Activated T-helper 1 cell treated with anti-CD3 and anti-CD28 coated beads, Interleukin-12 subunit alpha, Interleukin-12 subunit beta, Interleukin-2, Interleukin-4 antibody, amounts not matched to agents 30 ng/mL and 10 ng/mL and 1 ng/mL, durations not matched to agents 14 hours and 24 hours and 36 hours (primary cell): ENCODE measurements at places on chromosomes 2 and 18. TPM values are rescaled to one million over a fixed set of nuclear protein-coding genes. Genes with fewer than 3 reads are reported as not detected.

DYSF gene
- total RNA-seq = not detected in 2 replicates

TCF7L1 gene
- total RNA-seq = not detected in 2 replicates

MOGAT1 gene
- total RNA-seq = not detected in 2 replicates

GRCh38 chr2:152072011-152072410 lies 26.8 kb downstream of the CACNB4 start:
- DNase-seq = no peak

GRCh38 chr2:173075781-173076580 lies at the start of gene MAP3K20:
TSS of gene MAP3K20 (plus strand) at chr2:173075846. CDS start at chr2:173091032, 15,186 bp downstream.
- peak; percentile 60 for DNase-seq

AQP12B gene
- total RNA-seq = not detected in 2 replicates

UGT1A4 gene
- total RNA-seq = not detected in 2 replicates

DNA sequence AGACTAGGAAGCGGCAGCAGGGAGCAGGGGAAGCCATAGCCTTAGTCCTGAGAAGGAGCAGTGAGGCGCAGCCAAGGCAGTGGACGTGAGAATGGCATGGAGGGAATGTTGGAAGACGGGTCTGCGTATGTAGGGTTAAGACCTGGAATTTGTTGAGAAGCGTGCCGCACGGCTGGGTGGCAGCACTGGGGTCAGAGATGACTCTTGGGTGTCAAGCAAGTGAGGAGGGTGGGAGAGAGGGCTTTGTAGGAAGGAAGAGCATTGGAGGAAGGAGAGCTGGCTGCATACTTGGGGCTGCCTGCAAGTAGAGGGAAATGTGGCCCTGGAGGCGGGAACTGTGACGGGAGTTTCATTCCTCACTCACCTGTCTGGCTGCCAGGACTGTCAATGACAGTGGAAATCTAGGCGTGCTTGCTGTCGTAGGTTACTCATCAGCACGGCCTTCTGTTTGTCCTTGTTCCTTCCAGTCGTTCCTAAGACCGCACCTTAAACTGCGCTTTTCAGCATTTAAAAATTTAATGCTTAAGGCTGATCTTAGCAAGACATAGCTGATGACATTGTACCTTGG lies 108.0 kb downstream of the ITGB1BP1 start:
- DNase-seq = no peak

CDK15 gene
- not detected in 2 replicates for total RNA-seq

CNTNAP5 gene
- not detected in 2 replicates for total RNA-seq

TXNDC2 gene
- total RNA-seq = 0.26 TPM in 1 of 2 replicates, not detected in the other

- DNase-seq = no peak
Measured at GRCh38 chr18:43571078-43571689, 293.9 kb upstream of the SYT4 start.

- no peak for DNase-seq
Measured at GRCh38 chr18:34491719-34492118, 218.4 kb upstream of the DTNA start.

CFC1 gene
- not detected in 2 replicates for total RNA-seq

PRSS56 gene
- not detected in 2 replicates for total RNA-seq

ITPRIPL1 gene
- 52.1 and 54.5 TPM in 2 replicates for total RNA-seq

DNA sequence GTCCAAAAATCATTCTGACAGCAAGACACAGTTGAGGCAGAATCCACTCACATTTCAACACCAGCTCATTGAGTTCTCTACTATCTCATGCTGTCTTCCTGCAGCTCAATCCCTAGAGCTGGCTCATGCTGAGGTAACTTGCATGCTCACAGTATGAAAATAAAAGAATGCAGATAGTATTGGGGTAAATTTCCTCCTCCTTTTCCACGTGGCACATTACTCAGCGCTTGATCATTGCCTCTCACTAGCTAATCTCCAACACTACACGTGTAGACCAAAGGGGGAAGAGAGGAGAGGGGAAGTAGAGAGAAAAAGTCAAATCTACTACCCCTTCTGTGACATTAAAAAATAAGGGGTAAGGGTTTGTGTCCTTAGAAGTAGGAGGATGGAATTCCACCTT lies 300.6 kb downstream of the AFF3 start:
- DNase-seq = no peak

GRCh38 chr18:80194874-80195570 lies 52.3 kb downstream of the PARD6G start:
- no peak for DNase-seq

GRCh38 chr2:127191331-127192219 lies 28.5 kb downstream of the CYP27C1 start:
- no peak for DNase-seq

FRZB gene
- total RNA-seq = not detected in 2 replicates

ASAP2 gene
- 0.34 and 1.2 TPM in 2 replicates for total RNA-seq

GRCh38 chr18:36516258-36516657 lies 218.7 kb downstream of the FHOD3 start:
- no peak for DNase-seq

DNA sequence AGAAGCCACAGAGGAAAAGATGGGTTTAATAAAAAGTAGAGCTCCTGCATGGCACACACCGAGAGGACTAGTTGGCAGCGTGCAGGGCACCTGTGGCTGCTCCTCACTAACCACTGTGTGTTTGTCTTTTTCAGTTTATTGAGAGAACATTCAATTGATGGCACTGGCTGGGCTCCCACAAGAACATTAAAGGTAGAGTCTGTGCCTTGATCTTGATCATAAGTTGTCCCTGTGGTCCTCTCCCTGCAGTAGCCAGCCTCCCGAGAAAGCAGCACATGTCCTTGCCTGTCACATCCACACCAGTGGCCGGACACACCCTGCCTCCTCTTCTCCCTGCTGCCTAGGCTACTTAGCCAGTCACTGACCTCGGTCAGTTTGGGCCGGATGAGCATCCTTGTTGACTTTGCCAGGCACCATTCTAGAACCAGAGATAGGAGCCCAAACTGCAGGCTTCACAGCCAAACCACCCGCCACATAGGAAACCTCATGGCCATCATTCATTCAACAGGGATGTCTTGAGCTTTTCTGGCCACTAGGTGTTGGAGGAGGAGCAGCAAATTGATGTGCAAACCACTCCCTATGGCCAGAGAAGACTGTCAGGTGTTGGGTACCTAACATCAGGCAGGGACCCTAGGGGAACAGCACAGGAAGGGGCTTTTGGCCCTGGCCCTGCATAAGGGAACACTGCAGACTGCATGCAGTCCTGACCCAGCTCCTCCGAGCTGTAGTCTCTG lies 30.2 kb upstream of the SCLY start:
- DNase-seq = no peak

TAF4B gene
- total RNA-seq = 16.1 and 17.0 TPM in 2 replicates

DNA sequence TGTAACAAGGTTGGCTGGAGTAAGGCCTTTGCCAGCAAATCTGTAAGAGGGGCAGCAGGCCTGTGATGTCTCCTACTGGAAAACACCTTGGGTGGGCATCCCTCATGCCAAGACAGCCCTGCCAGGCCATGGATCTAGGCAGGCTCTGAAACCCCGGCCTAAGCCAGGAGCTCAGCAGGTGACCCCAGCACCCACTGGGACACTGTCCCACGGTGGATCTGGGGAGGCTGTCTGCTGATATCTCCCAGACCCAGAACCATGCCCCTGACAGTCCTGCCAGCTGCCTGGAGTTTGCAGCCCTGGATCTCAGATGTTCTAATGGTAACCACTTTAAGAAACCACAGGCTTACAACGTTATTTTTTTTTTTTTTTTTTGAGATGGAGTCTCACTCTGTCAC lies 117.7 kb downstream of the ZNF516 start:
- no peak for DNase-seq

CROCC2 gene
- not detected in 2 replicates for total RNA-seq

DNA sequence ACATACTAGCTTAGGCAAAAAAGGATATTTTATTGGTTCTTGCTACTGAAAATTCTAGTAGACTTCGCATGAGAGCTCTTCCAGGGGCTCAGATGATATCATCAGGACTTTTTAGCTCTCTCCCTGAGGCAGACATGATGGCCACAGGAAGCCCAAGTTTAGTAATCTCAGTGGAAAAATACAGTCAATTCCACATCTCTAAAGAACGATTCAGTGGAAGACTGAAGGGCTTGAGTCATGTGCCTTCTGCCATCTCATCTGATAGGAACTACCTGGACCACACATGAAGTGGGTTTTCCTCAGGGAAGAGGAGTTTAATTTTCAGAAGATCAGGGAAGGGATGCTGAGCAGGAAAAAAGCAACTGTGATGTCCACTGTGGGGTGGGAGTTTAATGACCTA lies 117.3 kb downstream of the TTC27 start:
- DNase-seq = no peak

- DNase-seq = no peak
Measured at GRCh38 chr2:216621292-216621691, 11.9 kb upstream of the IGFBP2 start.

GRCh38 chr2:29808321-29808720 lies 113.1 kb downstream of the ALK start:
- DNase-seq = no peak

- DNase-seq = no peak
Measured at GRCh38 chr2:210252699-210253606, 27.7 kb upstream of the ACADL start.

ZBTB7C gene
- total RNA-seq = 1.0 and 1.4 TPM in 2 replicates

DNA sequence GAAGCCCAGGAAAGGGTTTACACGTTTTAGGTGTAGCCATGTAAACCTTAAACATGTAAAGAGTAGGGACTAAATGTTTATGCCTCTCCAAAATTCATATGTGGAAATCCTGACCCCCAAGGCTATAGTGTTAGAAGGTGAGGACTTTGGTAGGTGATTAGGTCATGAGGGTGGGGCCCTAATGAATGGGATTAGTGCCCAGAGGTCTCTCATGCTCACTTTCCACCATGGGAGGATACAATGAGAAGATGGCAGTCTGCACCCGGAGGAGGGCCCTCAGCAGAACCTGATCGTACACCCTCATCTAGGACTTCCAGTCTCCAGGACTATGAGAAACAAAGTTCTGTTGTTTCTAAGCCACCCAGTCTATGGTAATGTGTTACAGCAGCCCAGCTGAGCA lies 119.6 kb downstream of the TMEM163 start:
- DNase-seq = no peak
